Muscle of back (tissue), 13 donors: ENCODE measurements at places on chromosomes 13 and 19.

GRCh38 chr13:22014469-22014868 is 343.6 kb downstream of the FGF9 start:
- DNase-seq, result no peak

DNA sequence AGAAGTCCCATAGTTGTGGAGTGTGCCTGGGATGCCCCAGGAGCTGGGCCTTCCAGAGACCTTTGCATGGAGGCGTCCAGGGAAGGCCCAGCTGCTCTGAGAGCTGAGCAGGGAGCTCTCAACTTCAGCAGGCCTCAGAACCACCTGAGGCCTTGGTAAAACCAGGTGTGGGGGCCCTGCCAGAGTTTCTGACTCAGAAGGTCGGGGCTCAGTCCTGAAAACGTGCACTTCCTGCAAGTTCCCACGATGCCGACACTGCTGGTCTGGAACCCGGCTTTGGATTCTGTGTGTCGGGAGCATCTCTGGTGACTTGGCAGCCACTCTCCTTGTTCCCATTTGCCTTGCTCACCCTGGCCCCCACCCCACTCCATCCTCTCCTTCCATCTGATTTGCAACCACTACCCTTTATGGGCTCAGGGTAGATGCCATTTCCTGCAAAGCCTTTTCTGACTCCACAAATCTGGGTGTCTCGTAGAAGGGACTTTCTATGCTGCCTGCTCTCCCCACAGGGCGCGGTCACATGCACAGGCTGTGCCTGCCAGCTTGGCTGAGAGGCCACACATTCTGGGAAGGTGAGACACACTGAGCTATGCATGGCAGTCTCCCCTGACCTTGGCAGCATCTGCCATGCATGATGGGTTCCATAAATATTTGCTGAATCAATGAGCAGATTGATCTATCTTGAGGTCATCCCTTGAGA is 244.7 kb downstream of the COL4A1 start:
- DNase-seq, result no peak

GRCh38 chr13:51612867-51613266 is 28.6 kb downstream of the WDFY2 start:
- no peak for DNase-seq

- no peak for DNase-seq
Observed at GRCh38 chr13:34322014-34322742, 504.2 kb downstream of the RFC3 start.

GRCh38 chr19:3336680-3337523 is 29.5 kb upstream of the NFIC start:
- DNase-seq, result no peak

GRCh38 chr13:113616281-113616906 is 31.8 kb downstream of the TFDP1 start:
- DNase-seq, result no peak

- DNase-seq, result peak; percentile 73
Observed at GRCh38 chr19:14561847-14562351, 10.0 kb downstream of the NDUFB7 start.
